NCI-H510A treated with DMSO at 0.1 percent for 48 hours (cell line): ENCODE measurements at places on chromosomes 5 and 9.

GRCh38 chr5:61840361-61840760 is 465.6 kb upstream of the KIF2A start:
- DNase-seq: no peak

DNA sequence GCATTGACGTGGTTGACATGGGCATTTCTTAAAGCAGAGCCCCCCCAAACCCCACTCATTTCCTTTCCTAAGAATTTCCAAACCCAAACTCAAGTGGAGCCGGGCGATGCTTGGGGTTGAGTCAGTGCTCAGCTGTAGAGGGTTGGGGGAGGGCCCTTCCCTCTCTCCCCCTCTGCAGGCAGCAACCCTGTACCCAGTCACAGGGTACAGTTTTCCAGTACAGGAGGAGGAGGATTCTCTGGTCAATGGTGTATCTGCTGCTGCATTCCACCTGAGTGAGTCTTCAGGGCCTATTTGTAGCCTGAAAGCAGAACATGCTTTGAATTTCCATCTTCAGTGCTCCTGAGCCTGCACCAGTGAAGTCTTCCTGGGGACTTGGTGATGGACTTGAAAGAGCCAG is 55.8 kb downstream of the ENTREP1 start:
- no peak for DNase-seq

GRCh38 chr5:142587354-142587965 is 98.4 kb downstream of the FGF1 start:
- DNase-seq: peak; percentile 7

DNA sequence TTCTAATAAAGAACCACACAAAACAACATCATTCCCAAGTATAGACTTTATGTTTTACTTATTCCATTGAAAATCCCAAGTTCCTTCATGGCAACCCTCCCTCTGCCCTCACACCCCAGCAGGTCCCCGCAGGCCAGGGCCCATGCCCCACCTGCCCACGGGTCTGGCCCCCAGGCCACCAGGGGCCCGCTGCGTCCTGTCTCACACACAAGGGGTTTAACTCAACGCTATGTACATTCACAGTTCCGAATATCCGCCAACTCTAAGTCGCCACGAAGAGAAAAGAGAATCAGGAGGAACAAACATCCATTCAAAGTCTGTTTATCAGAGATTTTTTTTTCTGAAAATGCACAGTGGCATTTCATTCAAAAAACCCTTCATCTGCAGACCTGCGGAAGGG is 16.2 kb upstream of the SLC6A3 start:
- no peak for DNase-seq

GRCh38 chr9:99850736-99851499 is 29.2 kb downstream of the NR4A3 start:
- no peak for DNase-seq

DNA sequence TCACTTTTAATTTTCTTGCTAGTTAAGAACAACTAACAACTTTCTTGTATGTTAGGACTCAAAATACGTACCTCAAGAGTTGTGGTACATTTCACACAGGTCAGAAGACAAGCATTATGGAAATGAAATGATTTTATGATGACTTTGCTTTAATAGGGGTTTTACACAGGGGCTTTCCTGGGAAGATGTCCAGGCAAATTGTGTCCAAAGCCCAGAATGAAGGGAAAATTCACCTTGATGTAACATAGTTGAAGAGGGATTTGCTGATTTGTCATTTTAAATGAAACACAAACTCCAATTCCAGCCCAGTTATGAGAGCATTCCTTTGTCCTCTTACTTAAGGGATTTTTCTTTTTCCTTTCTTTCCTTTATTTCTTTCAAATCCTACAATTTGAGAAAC is 89.2 kb downstream of the ARL15 start:
- no peak for DNase-seq

DNA sequence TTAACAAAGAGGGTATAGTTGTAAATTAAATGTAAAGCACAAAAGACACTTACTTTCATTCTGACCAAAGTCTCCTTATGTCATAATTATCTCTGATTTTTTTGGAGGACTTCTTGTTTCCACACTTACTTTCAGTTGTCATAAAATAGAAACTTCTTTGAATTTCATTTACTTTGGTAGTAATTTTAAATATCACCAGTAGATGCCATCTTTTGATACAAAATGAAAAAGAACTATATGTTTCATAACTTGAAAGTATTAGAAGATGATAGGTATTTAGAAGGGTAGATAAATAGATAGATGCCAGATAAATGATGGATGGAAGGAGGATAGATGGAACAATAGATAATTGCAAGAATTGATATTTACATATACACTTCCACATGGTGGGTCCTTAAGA is 1865.3 kb upstream of the CDH9 start:
- DNase-seq: peak; percentile 11

DNA sequence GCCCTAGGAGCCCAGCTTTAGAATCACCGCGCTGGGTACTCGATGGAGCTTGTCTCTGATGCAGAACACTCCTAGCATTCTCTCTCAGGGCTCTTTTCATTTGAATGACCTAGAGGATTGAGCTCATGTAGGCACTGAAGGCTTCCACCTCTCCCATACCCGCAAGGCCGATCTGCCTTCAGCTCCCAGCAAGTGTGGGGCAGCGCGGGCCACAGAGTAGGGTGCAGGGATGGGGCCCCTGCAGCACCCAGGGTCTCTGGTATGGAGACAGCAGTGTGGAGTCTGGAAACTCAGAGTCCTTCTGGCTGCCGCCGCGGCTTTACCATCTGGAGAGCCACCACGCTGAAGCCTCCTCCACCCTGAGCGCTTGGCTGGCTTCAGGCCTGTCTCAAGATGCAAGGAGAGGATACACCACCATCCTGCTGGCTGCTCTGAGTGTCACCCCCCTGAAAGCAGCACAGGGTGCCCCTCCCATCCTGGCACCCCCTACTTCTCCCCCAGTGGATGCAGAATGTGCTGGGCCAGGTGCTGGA is 12.9 kb downstream of the STKLD1 start:
- no peak for DNase-seq

- peak; percentile 20 for DNase-seq
These were observed 88.1 kb downstream of the KDM4C start for GRCh38 chr9:6845880-6846279.

GRCh38 chr5:10338686-10339057 is 14.8 kb upstream of the MARCHF6 start:
- DNase-seq: no peak

GRCh38 chr5:167244583-167244982 is 1046.9 kb upstream of the WWC1 start:
- no peak for DNase-seq

DNA sequence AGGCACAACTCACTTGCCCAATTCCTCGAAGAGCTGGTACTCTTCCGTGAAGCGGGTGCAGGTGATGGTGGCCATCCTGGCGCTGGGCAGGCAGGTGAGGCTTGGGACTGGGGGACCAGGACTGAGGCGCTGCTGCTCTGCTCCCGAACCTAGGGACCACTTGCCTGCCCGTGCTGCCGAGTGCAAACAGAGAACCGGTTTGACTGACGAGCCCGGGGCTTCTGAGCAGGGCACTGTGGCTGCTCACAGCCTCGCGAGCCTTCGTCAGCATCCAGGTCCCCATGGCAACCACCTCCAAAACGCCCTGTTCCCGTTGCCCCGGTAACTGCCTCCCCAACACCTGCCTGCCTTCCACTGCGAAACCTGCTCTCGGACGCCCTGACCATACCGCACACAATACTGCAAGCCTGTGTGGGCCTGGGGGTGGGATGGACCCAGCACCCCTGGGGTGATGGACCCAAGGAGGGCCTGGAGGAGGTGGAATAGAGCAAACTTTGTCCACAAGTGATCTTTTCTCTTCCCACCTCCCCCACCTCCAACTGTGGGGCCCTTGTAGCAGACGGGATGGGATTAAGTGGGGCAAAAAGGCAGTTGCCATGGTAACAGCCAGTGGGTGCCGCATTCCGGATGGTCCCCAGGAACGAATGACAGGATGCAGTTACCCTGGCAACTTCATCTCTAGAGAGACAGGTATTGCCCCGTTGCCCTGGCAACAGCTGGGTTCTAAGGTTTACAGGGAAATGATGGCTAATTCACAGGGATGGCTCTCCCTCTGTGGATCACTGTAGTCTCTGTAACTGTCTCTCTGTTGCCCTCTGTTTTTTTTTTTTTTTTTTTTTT is at the start of gene CAMK2A:
Gene CAMK2A, minus strand, starts transcription at position 223 of the 840 bp plus-strand sequence. Its CDS starts 148 bp downstream, at position 75.
- DNase-seq: peak; percentile 17
